ENCODE measurements at places on chromosomes 3 and 15.

- no peak for DNase-seq
These were observed 184.8 kb upstream of the BCL6 start for GRCh38 chr3:187930021-187930420.

GRCh38 chr3:38095669-38096483 is 41.1 kb downstream of the ACAA1 start:
- DNase-seq = no peak

DNA sequence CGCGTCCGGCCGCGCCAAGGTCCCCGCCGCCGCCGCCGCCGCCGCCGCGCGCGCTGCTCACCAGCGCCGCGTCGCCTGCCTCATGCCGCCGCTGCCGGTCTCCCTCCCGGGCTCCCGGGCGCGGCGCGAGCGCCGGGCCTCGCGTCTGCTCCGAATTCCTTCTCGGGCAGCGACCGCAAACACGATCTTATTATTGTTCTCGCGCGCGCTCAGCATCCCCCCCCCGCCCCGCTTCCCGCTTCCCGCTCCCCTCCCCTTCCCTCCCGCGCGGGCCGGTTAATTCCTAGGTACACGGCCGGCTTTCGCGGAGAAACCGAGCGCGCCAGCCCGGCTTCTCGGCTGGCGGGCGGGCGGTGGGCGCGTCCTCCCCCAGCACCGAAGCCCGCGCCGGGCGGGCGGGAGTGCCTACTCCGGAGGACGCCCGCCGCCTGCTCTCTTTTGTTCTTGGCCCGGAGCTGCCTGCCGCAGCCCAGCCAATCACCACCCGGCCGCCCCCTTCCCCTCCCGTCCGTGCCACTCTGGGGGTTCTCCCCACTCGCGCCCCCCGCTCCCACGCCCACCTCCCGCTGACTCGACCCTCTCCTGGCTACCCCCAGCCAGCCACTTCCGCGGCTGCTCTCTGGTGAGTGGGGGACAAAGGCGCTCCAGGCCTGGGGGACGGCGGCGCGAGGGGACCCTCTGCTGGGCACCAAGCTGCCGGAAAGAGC is at the start of gene HDGFL3:
HDGFL3 (minus strand) TSS at position 164 of the 707 bp plus-strand sequence. CDS start 409 bp downstream, outside the sequence.
- peak; percentile 65 for DNase-seq

GRCh38 chr3:148604270-148605085 is 93.2 kb upstream of the AGTR1 start:
- peak; percentile 4 for DNase-seq

DNA sequence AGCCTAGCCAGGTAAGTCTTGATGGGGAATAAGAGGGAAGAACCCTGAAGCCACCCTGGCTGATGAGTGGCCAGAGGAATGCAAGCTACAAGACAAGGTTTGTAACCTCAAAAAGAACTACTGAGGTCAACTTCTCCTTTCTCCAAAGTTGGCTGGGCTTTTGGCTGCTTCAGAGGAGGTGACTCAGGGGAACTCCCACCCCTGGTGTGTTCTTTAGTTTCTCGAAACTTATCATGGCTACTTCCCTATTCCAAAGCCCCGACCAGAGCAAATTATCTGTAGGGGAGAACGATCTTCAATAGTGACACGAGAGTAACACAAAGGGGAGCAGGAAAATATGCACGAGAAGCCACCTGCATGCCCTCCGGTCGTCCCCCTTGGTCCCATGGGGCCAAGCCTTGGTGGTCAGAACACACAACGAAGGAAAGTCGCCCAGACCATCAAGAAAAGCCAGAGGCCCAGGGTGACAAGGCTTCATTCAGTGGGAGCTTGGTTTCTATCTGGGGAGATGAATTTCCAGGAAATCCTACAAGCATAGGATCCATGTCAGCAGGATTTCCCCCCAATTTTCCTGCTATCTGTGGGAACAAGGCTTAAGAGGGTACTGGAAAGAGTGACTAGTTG is 6.5 kb upstream of the BCL2A1 start:
- no peak for DNase-seq

GRCh38 chr3:182410051-182410450 is 383.3 kb upstream of the ATP11B start:
- DNase-seq = no peak

DNA sequence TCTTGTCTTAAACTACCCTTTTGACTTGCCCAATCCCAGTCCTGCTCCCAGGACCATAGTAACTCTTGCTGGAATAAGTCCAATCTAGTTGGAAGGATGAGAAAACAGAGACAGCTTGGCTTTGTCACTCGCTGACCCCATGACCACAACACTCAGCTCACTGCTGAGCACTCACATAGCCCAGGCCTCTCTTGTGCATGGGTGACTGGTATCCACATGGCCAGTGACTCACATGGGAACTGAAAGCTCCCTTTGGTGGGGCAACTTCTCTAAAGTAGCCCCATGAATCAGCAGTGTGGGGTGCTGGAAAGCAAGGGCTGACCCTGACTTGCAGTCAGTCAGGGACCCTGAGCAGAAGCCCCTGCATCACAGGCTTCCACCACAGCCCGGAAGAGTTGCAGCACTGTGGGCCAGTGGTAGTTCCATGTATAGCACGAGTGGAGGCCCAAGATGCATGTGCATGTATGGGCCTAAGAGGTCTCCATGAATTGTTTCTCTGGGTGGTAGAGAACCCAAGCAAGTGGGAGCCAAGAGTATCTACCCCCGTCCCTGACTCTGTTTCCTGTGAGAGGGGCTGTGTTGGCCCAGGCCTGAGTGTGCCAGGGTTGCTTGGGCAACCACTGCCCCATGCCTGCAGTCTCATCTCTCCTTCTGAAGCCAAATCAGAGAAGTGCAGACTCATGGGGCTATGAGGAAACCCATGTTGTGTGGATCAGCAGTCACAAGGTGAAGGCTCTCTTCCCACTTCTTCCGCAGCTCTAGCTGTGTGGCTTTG is 62.1 kb upstream of the XCR1 start:
- DNase-seq = peak; percentile 94

DNA sequence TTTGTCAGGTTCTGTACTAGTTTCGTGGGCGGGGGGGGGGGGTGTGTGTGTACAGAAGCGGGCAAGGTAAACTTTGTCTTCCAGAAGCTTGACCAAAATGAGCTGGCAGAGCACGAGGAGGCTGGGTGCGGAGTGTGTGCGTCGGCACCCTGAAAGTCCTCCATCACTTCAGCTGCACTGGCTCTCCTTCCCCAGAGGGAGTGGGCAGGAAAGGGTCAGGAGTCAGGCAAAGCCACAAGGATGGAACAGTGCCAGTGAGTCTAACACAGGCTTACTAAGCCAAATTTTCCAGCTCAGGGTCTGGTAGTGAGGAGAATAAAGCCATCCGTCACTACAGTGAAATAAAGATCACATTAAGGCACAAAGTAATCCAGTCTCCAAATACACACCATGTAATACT is 11.9 kb upstream of the SH3GL3 start:
- no peak for DNase-seq

Data from EH (cell line).